HFFc6 (cell line): ENCODE measurements at places on chromosomes 2 and 18.

DNA sequence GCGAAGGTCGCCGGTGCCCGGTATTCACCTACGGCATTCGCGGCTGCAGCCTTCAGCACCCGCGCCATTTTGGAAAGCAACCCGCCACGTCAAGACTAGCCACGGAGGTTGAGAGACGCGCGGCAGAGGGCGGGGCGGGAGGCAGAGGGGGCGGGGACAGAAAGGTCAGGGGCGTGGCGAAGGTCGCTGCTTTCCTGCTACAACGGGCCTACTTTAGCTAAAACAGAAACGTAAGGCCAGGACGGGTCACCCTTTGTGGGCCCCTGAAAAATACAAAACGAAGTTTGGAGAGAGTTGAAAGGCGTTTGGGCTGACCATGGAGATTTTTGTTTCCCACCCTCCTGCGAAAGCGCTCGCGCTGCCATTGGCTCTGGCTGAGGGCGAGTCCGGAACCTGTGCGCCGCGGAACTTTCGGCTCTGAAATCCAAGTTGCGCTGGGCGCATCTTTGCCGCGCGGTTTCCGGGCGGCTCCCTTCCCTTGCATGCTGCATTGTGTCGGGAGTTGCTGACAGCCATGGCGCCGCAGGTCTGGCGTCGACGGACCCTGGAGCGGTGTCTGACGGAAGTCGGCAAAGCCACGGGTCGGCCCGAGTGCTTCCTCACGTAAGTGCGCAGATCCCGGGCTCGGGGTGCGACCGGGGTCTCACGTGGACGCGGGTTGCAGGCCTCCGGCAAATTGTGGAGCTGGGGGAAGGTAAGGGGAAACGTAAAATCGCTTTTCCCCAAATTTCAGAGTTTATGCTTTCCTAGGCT, at the start of the genes MCEE and MPHOSPH10:
Gene MCEE, minus strand, starts transcription at position 78 of the 753 bp plus-strand sequence. Its CDS starts 10 bp downstream, at position 68.
Gene MPHOSPH10, plus strand, starts transcription at position 483 of the 753 bp plus-strand sequence. Its CDS starts 32 bp downstream, at position 515.
- peak; percentile 89 for DNase-seq

GRCh38 chr2:30106543-30106942, 40.3 kb upstream of the YPEL5 start:
- DNase-seq = peak; percentile 84

DNA sequence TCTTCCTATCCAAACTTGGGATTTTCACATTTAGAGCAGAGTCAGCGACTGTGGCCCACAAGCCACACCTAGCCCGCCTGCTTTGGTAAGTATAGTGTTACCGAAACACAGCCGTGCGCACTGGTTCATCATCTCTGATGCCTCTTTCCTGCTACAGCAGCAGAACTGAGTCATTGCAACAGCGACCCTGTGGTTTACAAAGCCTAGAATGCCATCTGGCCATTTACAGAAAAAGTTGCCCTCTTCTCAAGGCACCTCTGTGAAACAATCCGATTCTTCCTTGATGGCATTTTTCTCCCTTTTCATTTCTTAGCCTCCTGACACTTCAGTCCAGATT, 10.7 kb upstream of the IAH1 start:
- no peak for DNase-seq

DNA sequence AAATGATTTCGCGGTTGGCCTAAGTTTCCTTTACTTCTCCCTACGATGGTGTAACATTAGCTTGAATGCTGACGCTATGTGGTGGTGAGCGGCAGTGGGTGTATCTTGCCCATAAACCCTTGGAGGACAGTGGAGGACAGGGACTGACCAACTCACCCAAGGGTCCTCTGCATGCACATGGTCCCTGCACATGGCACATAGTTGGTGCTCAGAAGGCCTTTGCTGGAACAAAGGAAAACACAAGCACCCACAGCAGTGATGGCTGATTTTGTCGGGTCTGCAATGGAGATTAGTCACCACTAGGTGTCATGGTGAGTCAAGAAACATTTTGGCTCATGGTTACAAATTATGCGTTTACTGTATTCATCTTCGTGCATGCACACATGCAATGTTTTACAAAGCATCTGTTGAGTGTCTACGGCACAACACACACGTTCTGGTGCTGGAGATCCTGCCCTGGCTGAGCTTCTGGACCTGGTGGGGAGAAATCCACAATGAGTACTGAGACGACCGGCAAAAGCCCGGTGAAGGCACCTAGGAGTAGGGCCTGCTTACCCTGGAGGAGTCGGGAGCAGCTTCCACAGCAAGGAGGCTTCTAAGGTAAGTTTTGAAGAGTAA, 44.0 kb downstream of the PDCL3 start:
- DNase-seq = peak; percentile 33

GRCh38 chr18:24002479-24002878, 12.1 kb upstream of the TTC39C start:
- DNase-seq = no peak

DNA sequence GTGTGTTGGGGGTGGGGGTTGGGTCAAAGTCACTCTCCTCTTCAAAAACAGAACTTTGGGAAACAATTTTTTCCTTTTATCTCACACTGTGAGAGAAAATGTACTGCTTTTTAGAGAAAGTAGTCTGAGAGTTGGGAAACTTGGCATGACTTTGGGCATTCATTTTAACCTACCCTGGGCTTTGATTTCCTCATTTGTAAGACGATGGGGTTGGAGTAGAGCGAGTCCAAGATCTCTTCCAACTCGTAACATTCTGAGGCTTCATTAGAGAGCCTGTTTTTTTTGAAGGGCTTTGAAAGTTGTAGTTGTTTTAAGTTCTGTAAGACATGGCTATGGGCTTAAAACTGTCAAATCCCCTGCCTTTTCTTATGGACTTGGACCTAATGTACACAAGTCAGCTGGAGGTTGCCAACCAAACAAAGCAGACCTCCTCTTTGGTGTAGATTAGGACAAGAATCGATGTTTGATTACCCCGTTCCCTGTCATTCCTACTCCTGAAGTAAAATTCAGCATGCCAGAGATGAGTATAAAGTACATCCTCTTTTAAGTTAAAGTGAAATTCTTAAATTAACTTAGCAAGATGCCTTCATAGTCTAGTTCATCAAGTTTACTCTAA, 8.4 kb downstream of the PHLPP1 start:
- no peak for DNase-seq

- DNase-seq = no peak
Observed at GRCh38 chr2:166070231-166070630, 57.6 kb downstream of the SCN1A start.

DNA sequence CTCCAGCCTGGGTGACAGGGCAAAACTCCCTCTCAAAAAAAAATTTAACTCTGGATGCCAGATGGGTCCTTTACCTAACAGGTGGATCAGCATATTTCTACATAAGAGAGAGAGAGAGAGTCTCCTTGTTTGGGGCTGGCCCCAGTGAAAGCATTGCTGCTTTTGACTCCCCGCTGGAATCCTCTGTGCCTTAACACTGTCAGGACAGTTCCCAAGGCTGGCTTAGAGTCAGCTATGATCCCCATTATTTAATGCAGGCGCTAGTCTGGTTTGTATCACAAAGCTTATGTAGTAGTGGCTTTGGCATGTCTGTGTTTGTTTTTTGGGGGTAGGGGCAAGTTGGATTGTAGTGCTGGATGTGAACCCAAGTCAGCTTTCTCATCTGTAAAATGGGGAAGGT, 9.4 kb downstream of the INPP4A start:
- no peak for DNase-seq
